ENCODE measurements at places on chromosomes 16 and 17.

GRCh38 chr17:48804936-48805411, 12.1 kb downstream of the TTLL6 start:
- no peak for DNase-seq

DNA sequence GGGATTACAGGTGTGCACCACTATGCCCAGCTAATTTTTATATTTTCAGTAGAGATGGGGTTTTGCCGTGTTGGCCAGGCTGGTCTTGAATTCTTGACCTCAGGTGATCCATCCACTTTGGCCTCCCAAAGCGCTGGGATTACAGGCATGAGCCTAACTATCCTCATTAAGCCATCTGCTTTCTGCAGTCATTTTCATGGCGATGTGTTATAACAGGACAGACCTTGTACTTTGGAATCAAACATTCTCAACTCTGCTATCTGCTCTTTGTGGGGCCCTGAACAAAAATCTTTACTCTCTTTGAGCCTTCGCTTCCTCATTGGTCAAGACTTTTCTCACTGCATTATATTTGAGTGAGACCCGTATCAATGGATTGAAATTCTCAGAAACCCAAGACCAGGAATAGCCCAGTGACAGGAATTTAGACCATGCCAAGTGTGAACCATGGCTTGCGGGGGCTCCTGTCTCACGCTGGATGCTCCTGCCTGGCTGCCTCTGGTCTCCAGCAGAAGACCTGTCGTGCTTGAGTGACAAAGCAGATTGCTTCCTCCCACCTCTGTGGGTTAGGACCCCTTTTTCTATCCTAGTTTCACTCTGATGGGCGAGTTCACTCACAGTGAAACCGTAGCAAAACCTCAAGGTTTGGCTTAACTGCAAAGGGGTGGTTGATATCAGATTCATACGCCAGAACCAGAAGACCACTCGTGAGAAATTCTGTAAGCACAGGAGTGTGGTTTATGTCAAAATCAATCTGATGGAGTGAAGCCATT, 519.1 kb downstream of the MAF start:
- no peak for DNase-seq

DNA sequence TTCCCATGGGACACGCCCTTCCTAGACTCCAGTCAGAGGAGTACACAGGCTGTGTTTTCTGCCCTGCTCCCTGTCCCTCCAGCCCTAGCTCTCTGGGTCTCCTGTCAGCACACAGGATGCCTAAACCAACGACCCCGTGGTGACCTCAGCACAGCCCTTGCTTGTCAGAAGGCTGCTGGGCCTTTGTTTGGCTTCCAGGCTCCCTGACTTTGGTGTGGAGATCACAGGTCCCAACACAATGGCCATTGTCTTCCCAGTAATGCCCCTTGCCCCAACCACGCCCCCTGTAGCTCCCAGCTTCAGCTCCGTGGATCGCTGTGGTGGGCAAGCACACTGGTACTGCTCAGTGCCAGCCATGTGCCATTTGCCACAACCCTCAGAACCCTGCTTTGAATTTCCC, 15.0 kb downstream of the HNF1B start:
- DNase-seq, result no peak

DNA sequence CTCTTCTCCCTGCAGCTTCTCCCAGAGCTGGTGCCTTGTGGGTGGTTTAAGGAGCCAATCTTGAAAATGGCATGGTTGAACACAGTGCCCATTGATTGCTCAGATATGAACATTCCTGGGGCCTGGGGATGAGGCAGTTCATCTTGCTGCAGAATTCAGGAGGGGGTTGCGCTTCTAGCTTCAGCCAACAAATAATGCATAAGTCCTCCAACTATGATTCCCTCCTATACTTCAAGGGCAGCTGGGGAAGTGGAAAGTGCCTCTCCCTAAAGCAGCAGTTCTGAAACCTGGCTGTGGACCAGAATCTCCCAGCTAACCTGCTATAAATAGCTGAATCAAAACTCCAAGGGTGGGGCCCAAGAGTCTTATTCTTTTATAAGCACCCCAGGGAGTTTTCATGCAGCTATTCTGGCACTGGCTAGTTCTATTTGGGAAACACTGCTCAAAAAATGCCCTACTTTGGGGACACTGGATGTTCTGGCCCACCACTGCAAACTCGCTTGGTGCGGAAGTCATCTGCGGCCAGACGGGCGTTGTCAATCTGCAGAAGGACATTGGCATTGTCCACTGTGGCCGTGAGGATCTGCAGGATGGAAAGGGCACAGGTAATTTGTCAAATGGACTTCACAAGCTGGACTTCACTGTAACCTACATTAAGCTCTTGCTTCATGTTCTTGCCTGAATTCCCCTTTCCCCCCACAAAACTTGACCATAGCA, 130.3 kb downstream of the CCDC144A start:
- DNase-seq, result no peak

DNA sequence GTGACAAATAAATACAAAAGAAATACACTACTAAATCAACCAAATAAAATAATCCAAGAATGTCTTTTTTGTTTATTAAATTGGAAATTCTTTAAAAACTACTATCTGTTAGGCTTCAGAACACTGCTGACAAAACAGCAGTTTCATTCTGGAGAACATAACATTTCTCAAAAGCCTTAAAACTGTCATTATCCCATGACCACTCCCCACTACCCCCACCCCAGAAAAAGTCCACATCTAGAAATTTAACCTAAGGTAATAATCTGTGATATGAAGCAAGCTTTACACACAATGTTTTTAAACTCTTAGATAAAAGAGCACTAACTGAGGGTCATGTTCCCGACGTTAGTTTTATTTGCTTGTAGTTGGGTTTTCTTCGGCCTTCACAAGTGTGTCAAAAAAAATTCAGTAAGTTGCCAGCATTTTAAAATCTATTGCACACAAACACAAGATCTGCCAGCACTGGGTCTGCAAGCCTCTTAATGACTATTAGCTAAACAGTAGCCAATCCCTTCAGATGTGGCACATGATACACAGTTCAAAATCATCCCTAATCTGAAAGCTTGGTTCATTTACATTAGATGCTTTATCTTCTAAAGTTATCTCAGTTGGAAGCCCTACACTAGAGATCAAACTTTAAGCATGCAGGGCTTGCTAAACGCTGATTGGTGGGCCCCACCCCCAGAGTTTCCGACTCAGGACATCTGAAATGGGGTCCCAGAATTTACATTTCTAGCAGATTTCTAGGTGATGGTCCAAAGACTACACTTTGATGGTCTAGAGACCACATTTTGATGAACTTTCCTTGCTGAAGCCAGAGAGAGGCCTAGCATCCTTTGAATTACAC, 75.2 kb downstream of the KANSL1 start:
- DNase-seq, result no peak

GRCh38 chr16:55444754-55445485, 34.1 kb upstream of the MMP2 start:
- DNase-seq, result no peak

All from NCI-H748 treated with DMSO at 0.1 percent for 48 hours (cell line).